ENCODE measurements at places on chromosomes 6 and 20. TPM values are rescaled to one million over a fixed set of nuclear protein-coding genes. Genes with fewer than 3 reads are reported as not detected.

The TRIM40 gene
- total RNA-seq = 13.7 TPM

The MBOAT1 gene
- total RNA-seq = 57.0 TPM

The PTCHD4 gene
- total RNA-seq = not detected

DNA sequence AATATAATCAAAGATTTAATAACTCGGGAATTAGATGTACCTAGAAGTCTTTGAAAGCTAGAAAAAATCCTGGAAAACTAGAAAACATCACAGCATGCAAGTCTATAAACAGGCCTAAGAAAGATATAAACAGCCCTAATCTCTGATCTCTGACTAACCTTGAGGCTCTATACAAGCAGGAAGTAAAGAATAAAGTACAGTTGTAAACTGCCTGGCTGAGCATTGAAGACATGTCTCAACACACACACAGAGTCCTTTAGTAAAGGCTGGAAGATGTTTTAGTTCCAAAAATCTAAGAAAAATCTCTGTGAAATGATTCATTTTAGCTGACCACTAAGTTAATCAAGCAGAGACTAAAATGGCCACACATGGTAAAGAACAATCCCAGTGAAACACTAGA is 774.5 kb downstream of the EYS start:
- H3K36me3 ChIP-seq = no peaks in the 10 kb centered on the region
- no peaks in the 10 kb centered on the region for H3K27me3 ChIP-seq
- no peak for DNase-seq
- no peak overlapping the region for H3K4me3 ChIP-seq

DNA sequence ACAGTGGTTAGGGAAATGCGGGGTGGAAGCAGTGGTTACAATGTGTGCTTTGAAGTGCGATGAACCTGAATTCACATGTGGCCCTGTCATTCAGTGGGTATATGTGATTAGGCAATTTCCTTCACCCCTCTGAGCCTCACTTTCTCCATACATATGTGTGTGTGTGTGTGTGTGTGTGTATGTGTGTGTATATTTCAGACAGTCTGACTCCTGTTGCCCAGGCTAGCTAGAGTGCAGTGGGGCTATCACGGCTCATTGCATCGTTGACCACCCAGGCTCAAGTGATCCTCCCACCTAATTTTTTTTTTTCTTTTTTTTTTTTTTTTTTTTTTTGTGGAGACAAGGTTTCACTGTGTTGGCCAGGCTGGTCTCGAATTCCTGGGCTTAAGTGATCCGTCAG is 6.3 kb downstream of the PPP1R14C start:
- H3K4me3 ChIP-seq = no peak overlapping the region
- no peak overlapping the region for H3K27ac ChIP-seq
- no peaks in the 10 kb centered on the region for H3K4me1 ChIP-seq
- no peak for DNase-seq
- peaks cover 4% of the 10 kb centered on the region for H3K27me3 ChIP-seq

- no peaks in the 10 kb centered on the region for H3K36me3 ChIP-seq
- H3K27ac ChIP-seq = no peak overlapping the region
- no peaks in the 10 kb centered on the region for H3K27me3 ChIP-seq
Measured at GRCh38 chr6:124978451-124979293, 16.4 kb downstream of the RNF217 start.

- H3K27me3 ChIP-seq = no peaks in the 10 kb centered on the region
- peaks cover 20% of the 10 kb centered on the region for H3K4me1 ChIP-seq
- no peaks in the 10 kb centered on the region for H3K36me3 ChIP-seq
- H3K27ac ChIP-seq = no peak overlapping the region
Measured at GRCh38 chr20:17859616-17860232, 108.9 kb downstream of the SNX5 start.

All from Peyer's patch (tissue), 4 donors.